ENCODE measurements at places on chromosomes 7 and 10.
A peak's percentile ranks its signal among the peaks of the same experiment; 100 is the strongest.

DNA sequence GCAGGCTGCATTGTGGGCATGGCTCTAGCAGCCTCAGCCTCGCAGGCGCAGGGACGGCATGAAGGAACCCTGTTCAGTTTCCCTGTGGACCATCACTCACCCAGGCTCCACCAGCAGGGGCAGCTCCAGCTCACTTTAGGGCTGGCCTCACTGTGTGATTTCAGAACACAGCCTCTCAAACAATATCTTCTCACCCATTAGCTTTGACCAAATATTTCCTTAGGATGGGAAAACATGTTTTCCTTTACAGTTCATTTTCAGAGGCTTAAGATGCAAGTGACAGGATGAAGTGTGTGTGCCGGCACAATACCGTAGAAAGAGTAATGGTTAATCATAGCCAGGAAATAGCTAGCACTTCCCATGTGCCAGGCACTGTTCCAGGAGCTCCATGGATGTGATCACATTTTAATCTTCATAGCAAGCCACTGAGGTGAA lies 58.2 kb downstream of the LANCL2 start:
- no peak for DNase-seq

- peak; percentile 39 for DNase-seq
Observed at GRCh38 chr10:97463363-97464132, 17.6 kb downstream of the ZDHHC16 start.

DNA sequence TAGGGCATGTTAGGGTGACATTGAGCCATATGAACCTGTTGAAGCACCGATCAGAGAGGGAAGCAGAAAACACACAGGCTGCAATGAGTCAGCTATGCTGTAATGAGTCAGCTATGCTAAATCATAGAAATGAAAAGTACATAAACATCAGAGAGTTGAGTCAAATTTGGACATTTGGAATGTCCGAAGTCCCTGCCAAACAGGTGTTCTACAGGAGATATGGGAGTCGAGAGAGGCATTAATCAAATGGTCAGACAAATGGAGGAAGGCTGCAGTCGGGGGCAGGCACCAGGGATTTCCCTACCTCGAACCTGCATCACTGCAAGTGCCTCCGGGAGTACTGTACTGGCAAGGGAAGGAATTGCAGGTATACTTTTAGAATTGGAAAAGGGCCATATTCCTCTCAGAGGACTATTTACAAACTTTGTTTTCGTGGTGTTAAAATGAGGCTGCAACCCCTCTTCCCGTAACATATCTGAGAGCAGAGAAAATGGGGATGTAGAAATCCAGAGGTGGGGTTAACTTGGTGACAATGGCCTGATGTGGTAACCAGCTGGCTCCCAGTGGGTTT lies 8.8 kb upstream of the ZC3HAV1 start:
- no peak for DNase-seq

GRCh38 chr10:121553511-121554264 lies 44.6 kb downstream of the FGFR2 start:
- no peak for DNase-seq

- peak; percentile 73 for DNase-seq
Observed at GRCh38 chr7:19442016-19442785, 266.6 kb downstream of the POLR1F start.

- DNase-seq = peak; percentile 92
Observed at GRCh38 chr7:22559829-22560489, 60.0 kb upstream of the STEAP1B start.

GRCh38 chr10:112782200-112782907 lies 167.7 kb upstream of the TCF7L2 start:
- DNase-seq = no peak

- DNase-seq = no peak
Observed at GRCh38 chr10:17084258-17084657, 45.4 kb downstream of the CUBN start.

DNA sequence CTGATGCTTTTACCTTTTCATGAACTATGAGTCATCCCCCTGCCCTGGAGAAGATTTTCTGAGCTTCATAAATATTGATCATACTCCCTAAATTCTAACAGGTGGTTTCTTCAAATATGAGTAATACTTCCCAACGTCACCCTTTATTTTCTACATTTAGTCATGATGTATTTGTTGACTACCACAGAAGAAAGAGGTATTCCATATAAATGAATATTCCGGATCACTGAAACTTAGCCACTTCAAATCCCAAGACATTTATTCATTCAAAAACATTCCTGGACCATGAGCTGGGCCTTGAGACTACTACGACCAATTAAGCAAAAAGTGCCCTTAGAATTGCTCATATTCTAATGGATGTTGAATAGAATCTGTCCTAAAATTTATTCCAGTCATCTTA lies 395.8 kb upstream of the NPVF start:
- no peak for DNase-seq

- DNase-seq = no peak
Observed at GRCh38 chr10:14585287-14586193, 189.2 kb downstream of the FAM107B start.

DNA sequence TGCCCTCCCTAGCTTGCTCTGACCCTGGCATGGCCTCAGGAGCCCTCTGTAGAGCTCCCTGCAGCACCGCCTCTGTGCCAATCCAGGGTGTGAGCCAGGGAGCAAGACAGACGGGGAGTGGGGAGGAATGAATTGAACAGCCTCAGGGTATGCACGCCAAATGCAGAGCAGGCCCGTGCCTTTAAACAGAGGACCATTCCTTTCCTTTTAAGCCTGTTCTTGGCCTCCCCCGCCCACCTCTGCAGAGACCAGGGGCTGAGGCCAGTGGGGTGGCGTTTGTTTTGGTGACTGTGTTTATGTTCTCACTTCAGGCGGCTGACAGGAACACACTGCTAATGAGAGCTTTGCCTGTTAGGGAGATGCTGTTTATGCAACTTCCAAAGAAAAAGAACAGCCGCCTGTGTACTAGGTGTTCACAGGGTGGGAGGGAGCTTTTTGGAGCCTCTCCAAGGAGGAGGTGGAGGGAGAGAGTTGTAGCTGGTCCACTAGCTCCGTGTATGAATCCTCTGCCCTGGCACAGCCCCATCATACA lies 528.1 kb upstream of the DPP6 start:
- no peak for DNase-seq

GRCh38 chr7:31146030-31146429 lies 93.9 kb downstream of the ADCYAP1R1 start:
- DNase-seq = no peak

DNA sequence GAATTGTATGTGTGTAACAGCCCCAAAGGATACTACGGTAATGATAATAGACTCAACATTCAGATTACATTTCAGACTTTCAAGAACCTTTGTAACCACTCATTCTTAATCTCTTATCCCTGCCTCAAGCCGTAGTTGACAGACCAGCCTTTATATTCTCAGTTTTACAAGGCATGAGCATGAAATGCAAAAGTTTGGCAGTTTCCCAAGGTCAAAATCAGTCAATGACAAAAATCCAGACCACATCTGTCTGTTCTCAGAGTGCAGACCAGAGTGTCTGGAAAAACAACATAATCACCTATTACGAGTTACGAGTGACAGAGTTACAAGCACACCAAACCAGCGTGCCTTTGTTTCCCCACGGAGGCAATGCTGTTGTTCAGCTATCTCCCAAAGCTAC lies 178.6 kb upstream of the LRGUK start:
- DNase-seq = peak; percentile 56

DNA sequence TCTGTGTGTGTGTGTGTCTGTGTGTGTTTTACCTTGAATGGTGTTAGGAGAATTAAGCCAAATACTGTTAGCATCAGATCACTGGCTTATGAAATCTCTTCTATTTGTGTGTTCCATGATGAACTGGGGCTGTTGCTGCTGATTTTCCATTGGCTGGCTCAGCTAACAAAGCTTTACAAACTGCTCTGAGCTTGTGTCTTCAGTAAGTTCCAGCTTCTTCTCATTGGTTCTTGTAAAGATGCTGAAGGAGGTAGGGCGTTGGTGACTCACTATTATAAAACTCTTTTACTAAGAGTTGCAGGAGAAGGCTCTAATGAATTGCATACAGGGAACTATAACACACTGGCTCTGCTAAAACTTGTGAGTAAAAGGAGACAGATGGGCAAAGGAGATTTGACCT lies 136.4 kb upstream of the PRKCQ start:
- DNase-seq = no peak

DNA sequence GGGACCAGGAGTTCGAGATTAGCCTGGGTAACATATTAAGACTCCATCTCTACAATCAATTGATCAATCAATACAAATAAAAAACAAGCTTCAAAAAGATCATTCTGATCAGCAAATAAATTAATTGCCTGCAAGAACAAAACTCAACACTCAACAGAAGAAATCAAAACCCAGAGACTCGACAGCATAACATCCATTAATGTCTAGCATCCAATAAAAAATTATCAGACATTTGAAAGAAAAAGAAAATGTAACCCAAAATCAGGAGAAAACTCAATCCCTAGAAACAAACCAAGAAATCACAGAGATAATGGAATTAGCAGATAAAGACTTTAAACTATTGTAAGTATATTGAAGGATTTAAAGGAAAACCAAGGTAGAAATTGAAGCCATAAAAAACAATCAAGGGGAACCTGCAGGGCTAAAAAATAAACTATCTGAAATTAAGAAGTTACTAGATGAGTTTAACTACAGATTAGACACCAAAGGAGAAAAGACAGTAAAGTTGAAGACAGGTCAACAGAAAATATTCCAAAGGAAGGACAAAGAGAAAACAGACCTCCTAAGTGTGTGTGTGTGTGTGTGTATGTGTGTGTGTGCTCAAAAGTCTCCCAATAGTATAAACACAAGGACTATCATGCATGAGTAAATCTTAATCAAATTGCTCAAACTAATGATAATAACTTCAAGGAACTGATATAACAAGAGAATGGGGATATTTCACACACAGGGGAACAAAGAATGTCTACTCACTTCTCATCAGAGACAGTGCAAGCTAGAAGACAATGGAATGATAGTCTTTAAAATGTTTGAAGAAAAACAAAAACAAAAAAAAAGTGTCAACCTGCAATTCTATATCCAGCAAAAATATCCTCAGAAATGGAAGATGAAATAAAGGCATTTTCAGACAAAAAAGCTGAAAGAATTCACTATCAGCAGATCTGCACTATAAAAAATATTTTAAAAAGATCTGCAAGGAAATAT lies 7.7 kb downstream of the NUDCD3 start:
- no peak for DNase-seq

GRCh38 chr10:115164220-115164619 lies 71.1 kb downstream of the ATRNL1 start:
- DNase-seq = no peak

GRCh38 chr10:78775891-78776290 lies 292.9 kb upstream of the ZMIZ1 start:
- DNase-seq = no peak

- DNase-seq = no peak
Observed at GRCh38 chr10:103855424-103855823, at the start of gene SH3PXD2A. TSS of gene SH3PXD2A (minus strand) at chr10:103855576. CDS start at chr10:103855266, 310 bp downstream.

GRCh38 chr7:35516498-35516897 lies 178.4 kb downstream of the HERPUD2 start:
- no peak for DNase-seq

- DNase-seq = no peak
Observed at GRCh38 chr10:73639286-73639685, 2.0 kb downstream of the MYOZ1 start.

DNA sequence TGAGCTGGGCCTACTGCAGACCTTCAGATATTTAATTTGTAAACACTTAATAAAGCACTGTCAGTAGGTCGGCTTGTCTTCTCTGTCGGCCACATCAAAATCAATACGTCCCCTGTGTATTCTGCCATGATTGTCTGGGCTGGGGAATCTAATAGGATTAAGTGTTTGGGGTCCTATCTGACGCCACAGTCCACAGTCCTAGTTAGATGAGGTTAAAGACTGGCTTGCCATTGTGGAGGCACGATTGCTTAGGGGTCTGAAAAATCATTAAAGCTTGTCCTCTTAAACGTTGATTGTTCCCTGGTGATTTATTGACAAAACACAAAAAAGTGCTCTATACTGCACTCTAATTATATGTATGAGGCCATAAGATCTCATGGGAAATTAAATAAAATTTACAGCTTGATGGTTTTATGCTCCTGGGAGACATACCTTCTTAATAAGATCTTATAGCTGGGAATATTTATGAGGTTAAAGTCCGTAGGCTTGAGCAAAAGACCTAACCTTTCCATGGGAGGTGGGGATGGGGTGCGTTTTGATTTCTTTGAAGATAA lies 650.3 kb upstream of the GALNT17 start:
- DNase-seq = no peak

GRCh38 chr10:23371073-23371472 lies 26.5 kb upstream of the C10orf67 start:
- no peak for DNase-seq

- no peak for DNase-seq
Observed at GRCh38 chr7:74039337-74039736, 11.4 kb downstream of the ELN start.

GRCh38 chr10:19577381-19577780 lies 238.9 kb upstream of the PLXDC2 start:
- no peak for DNase-seq

- no peak for DNase-seq
Observed at GRCh38 chr7:29500719-29501118, 62.9 kb upstream of the PRR15 start.

- DNase-seq = no peak
Observed at GRCh38 chr7:152544971-152545619, 109.3 kb upstream of the KMT2C start.

- no peak for DNase-seq
Observed at GRCh38 chr10:84798312-84798711, 469.9 kb downstream of the CCSER2 start.

- DNase-seq = peak; percentile 49
Observed at GRCh38 chr7:38382684-38383083, 109.2 kb upstream of the TARP start.

- no peak for DNase-seq
Observed at GRCh38 chr7:88102675-88103074, 117.2 kb downstream of the SRI start.

DNA sequence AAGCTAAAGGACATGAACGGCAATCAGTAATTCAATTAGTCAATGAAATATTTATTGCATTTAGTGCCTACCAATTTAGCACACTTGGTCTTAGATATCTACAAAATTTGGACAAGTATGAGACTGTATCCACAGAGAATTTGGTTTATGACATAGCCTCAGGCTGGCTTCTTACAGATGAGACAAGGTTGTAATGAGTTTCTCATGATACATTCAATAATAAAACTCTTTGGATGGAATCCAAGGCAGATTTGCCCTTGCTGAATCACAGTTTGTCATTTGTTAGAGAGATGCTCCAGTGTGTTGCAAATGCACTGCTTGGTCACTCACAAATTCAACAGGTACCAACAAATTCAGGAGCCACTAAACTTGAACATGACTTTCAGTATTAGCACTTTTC lies 162.5 kb downstream of the GPR37 start:
- DNase-seq = peak; percentile 40

- DNase-seq = no peak
Observed at GRCh38 chr10:133208466-133208865, 21.6 kb upstream of the UTF1 start.

- no peak for DNase-seq
Observed at GRCh38 chr10:51630640-51631005, 68.8 kb downstream of the CSTF2T start.

DNA sequence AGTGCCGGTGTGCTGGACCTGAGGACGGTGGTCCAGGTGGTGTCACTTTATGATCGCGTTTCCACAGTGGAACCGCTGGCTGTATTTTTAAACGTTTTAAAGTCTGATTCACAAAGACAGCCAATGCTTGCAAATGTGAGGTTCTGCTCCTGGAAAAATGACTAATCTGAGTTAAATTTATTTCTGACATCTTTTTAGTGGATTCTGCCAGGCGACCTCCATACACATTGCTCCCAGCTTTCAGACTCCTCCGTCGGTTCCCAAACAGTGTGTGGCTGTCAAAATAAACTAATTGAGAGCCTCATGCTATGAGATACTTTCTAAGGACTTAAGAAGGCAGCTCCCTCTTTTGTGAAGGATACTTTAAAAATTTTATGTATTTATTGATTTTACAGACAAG lies 12.7 kb upstream of the TTYH3 start:
- DNase-seq = no peak

Data from COLO829 (cell line).